ENCODE measurements at places on chromosomes 16 and 17. TPM values are rescaled to one million over a fixed set of nuclear protein-coding genes. Genes with fewer than 3 reads are reported as not detected.

SLC16A11 gene
- total RNA-seq, result 1.1 TPM

TMEM98 gene
- 12.9 TPM for total RNA-seq

GRCh38 chr16:85393674-85394451, 219.3 kb upstream of the GSE1 start:
- peak; percentile 83 for DNase-seq

GRCh38 chr16:87412996-87413421, 20.9 kb downstream of the MAP1LC3B start:
- no peak for DNase-seq

GRCh38 chr17:39653662-39654331, 11.4 kb upstream of the TCAP start:
- DNase-seq, result no peak

DNA sequence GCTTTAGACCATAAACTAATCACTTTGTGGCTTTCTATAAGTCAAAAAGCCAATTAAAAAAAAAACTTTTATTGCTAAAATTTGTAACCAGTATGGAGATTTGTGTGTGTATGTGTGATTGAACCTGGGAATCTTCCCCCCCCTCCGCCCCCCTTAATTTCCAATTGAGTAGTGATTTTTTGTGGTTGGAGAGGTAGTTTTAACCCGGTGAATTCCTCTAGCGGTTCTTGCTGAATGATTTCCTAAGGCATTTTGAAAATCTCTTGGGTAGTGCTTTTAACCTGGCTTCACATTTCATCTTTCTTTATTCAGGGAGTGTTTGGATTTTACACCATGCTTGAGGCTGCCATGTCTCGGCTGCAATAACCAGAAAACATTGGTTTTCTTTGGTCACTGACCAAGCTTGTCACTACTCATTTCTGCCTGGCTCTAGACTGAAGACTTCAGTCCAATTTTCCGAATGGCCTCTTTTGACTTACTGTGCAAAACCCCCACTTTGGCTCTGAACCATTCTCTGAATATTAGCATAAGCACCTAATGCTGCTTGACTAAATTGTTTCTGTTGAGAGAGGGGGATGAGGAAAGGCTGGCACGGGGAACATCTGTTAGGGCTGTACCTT, 35.6 kb downstream of the PRKCA start:
- DNase-seq, result no peak

- DNase-seq, result peak; percentile 22
Observed at GRCh38 chr17:40369923-40370322, 5.4 kb upstream of the GJD3 start.

- DNase-seq, result no peak
Observed at GRCh38 chr16:87809150-87809902, 43.5 kb upstream of the KLHDC4 start.

FOXK2 gene
- 40.2 TPM for total RNA-seq

All from cardiac septum (tissue), 1 donor.